MCF 10A (cell line): ENCODE measurements at places on chromosomes 2 and 18. TPM values are rescaled to one million over a fixed set of nuclear protein-coding genes. Genes with fewer than 3 reads are reported as not detected.

Gene PLB1
- total RNA-seq = 0.91 and 1.8 TPM in 2 replicates

Gene C2orf78
- not detected in 2 replicates for total RNA-seq

Gene PDCD1
- total RNA-seq = not detected in 2 replicates

Gene BOLL
- total RNA-seq = not detected in 2 replicates

Gene MCM6
- 10.1 and 13.5 TPM in 2 replicates for total RNA-seq

- DNase-seq = no peak
- H3K4me1 ChIP-seq = no peaks in the 10 kb centered on the region
- no peak overlapping the region for H3K4me3 ChIP-seq
- H3K36me3 ChIP-seq = no peaks in the 10 kb centered on the region
- H3K27me3 ChIP-seq = no peaks in the 10 kb centered on the region
- no peak overlapping the region for H3K27ac ChIP-seq
Observed at GRCh38 chr2:220370764-220371163, 743.3 kb downstream of the SLC4A3 start.

DNA sequence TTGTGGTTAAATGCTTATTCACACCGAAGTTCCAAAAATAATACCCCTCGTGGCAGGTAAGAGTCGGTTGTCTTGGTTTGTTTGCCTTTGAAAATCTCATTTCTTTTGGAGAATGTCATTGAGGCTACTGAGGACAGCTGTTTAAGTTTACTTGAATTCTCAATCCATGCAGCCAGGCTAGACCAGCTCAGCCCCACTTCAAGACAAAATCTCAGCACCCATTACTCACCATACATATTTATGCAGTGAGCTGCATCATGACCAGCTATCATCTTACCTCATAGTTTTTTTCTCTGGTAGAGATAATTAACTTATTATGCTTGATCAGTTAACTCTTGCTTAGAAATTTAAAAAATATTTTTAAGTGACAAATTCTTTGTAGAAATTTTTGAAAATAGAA, 115.9 kb downstream of the HAUS1 start:
- H3K27me3 ChIP-seq = no peaks in the 10 kb centered on the region
- no peak for DNase-seq
- peaks cover 17% of the 10 kb centered on the region for H3K36me3 ChIP-seq
- peaks cover 20% of the 10 kb centered on the region for H3K4me1 ChIP-seq
- no peak overlapping the region for H3K27ac ChIP-seq
- H3K4me3 ChIP-seq = no peak overlapping the region

- no peaks in the 10 kb centered on the region for H3K27me3 ChIP-seq
- H3K4me3 ChIP-seq = no peak overlapping the region
- H3K36me3 ChIP-seq = no peaks in the 10 kb centered on the region
- H3K4me1 ChIP-seq = peaks cover 1% of the 10 kb centered on the region
- no peak for DNase-seq
- no peak overlapping the region for H3K27ac ChIP-seq
Observed at GRCh38 chr18:49618742-49619681, 57.2 kb downstream of the LIPG start.

- no peak for DNase-seq
- peaks cover 96% of the 10 kb centered on the region for H3K27me3 ChIP-seq
- no peak overlapping the region for H3K27ac ChIP-seq
- H3K4me3 ChIP-seq = no peak overlapping the region
- H3K36me3 ChIP-seq = no peaks in the 10 kb centered on the region
Observed at GRCh38 chr18:60149316-60149715, 223.3 kb downstream of the MC4R start.

GRCh38 chr2:239375278-239376061, 25.4 kb downstream of the HDAC4 start:
- H3K36me3 ChIP-seq = no peaks in the 10 kb centered on the region
- H3K27ac ChIP-seq = no peak overlapping the region
- H3K27me3 ChIP-seq = no peaks in the 10 kb centered on the region
- no peak overlapping the region for H3K4me3 ChIP-seq
- peaks cover 5% of the 10 kb centered on the region for H3K4me1 ChIP-seq

GRCh38 chr2:110931648-110932047, 189.1 kb upstream of the BCL2L11 start:
- no peak overlapping the region for H3K27ac ChIP-seq
- no peaks in the 10 kb centered on the region for H3K36me3 ChIP-seq
- no peaks in the 10 kb centered on the region for H3K27me3 ChIP-seq

GRCh38 chr2:18066894-18067293, 188.4 kb downstream of the KCNS3 start:
- DNase-seq = no peak
- H3K4me1 ChIP-seq = peaks cover 6% of the 10 kb centered on the region
- no peaks in the 10 kb centered on the region for H3K36me3 ChIP-seq
